Activated CD4-positive, alpha-beta T cell treated with anti-CD3 and anti-CD28 coated beads for 1 hour (primary cell): ENCODE measurements at places on chromosomes 5 and 9.

DNA sequence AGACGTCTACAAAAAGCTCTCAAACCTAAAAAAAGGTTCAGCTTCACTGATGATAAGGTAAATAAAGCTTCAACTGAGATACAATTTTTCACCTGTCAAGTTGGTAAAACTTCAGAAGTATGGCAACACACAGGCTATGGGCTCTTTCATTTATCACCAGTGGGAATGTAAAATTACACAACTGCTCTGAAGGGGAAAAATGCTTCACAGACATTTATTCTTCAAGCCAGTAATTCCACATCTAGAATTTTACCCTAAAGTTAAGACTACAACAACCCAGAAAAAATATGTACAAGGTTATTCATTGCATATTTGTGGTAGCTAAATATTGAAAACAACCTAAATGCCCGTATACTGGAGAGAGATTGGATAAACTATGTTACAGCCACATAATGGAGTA, 48.1 kb upstream of the NREP start:
- DNase-seq: no peak

DNA sequence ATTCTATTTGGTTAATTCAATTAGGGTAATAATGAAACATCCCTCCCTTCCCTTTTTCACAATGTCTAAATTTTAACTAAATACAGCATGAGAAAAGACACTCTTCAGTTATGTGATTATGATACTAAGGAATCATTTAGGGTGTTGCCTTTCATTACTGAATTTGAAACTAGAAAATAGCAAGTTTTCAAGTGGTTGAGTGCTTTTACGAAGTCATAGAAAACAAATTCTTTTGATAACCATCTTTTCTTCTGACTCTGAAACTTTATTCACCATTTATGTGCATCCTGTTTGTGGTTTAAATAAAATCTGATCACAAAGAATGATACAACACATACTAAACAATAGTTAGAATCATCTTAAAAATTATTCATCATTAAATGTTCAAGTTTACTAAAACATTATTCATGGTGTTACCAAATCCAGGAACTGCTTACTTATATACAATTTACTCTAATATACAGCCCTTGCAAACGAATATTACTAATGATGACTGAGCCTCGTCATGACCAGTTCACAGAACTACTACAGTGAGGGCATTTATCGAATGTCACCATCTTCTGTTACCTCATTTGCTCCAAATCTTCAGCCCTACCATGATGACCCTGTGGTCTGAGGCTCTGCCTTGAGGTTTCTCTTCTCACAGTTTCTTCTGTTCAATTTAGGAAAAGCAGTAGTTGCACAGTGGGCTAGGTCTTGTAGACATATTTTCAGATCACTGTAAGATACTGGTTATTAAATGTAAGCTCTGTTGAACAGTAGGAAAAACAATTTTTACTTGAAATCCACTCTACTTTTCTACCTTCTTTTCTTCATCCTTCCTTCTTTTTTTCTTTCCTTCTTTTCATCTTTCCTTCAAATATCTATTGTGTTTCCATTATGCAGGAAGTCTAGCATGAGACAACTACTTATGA, 18.3 kb upstream of the IL9 start:
- no peak for DNase-seq

DNA sequence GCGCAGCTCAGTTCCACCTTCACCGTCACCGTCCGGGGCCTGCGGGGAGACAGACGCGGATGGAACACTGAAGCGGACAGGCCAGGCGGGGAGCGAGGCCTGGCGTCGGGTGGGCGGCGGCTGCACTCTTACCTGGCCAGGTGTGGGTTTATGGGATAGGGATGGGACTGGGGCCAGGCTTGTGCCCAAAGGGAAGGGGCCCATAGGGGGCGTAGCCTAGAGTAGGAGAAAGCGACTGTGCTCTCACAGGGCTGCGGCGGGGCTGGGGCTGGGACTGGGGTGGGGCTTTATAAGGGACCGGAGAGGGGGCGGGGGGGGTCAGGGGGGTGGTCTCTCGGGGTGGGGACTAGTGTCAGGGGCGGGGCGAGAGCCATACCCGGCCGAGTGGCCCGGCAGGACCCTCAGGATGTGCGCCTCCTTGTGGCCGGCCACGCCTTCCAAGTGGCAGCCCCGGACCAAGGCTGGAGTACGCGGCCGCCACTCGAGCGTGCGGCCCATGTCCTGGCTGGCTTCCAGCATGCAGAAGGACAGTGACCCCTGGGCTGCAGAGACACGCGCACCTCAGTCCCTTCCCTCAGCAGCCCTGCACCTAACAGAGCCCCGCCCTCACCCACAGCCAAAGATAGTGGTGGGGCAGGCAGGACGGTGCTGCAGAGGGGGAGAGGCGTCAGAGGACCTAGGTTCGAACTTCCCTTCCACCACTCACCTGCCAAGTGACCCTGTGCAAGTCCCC, 22.8 kb downstream of the FPGS start:
- no peak for DNase-seq

GRCh38 chr5:123116058-123116457, 27.0 kb downstream of the PRDM6 start:
- no peak for DNase-seq

DNA sequence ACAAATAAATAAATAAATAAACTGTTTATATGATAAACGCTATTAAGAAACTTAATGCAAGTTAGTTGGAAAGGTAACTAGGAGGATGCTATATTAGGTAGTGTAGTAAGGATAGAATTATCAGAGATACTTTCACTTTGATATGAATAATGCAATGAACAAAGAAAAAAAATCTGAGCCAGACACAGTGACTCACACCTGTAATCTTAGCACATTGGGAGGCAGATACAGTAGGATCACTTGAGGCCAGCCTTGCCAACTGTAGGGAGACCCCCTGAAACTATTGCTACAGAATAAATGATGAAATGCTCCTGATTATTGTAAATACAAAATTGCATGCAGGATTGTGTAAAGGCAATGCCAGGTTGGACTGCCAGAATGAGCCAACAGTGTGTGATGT, 109.2 kb downstream of the ANXA2R start:
- no peak for DNase-seq

DNA sequence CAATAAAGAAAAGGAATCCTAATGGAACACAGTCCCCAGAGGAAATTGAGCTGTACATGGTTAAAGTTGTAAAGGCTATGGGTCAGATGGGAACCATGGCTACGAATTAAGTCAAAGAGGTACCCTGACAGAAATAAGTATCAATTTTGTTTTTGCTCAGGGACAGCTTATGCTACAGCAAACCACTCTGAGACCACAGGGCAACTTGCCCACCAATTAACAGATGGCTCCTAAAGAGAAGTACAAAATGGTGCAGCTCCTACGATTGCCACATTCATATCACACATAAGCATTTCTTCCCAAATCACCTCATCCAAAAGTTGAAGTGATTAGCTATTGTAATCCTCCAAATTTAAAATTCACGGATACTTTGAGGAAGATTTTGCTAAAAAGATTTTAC, 83.0 kb downstream of the ELAVL2 start:
- DNase-seq: no peak

GRCh38 chr5:94316916-94317838, 301.2 kb downstream of the KIAA0825 start:
- no peak for DNase-seq

- DNase-seq: no peak
Observed at GRCh38 chr5:136043551-136043950, 14.8 kb downstream of the TGFBI start.

DNA sequence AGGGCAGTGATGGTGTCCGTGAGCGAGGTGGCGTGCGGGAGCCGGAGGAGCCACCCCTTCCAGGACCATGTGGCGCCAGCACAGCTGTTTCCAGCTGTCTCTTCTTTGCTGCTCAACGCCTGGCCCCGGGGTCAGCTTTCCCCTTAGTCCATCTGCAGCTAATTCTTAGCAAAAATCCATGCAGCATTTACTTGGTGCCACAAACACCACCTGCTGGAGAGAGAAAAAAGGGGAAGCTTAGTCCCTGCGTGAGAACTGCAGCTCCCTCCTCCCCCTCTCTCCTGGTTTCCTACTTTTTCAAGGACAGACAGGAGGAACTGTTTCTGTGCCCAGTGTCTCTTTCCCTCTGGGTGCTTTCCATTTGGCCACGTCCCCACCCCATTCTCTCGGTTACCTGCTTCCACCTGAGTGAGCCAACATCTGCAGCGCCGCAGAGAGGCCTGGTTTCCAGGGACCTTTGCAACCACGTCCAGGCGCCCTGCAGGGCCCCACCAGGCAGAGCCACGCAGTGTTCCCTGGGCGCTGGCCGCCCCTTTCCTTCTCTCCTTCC, 3.4 kb downstream of the SLC6A19 start:
- DNase-seq: no peak

GRCh38 chr9:128703616-128704355, 1.5 kb downstream of the PKN3 start:
- DNase-seq: no peak

DNA sequence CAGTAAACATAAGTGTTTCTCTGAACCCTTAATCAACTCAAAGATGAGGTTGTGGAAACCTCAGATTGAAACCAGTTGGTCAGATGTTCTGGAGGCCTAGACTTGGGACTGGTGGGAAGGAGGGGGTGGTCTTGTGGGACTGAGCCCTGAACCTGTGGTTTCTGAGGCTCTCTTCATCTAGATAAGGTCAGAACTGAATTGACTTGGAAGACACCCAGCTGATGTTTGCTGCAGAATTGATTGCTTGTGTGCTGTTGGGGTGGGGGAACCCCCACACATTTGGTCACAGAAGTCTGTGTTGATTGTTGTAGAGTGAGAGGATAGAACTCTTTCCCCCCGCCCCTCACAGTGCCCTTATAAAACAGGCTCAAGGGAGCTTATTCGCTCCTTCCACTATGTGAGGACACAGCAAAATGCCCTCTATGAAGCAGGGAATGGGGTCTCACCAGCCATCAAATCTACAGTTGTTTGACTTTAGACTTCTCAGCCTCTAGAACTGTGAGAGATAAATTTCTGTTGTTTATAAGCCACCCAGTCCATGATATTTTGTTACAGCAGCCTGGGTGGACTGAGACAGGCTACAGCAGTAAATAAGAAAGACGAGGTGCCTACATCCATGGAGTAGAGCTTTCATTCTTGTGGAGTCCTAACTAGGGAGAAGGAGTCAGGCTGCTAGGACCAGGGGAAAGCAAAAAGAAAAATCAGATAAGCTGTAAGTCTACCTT, 25.7 kb upstream of the UGCG start:
- DNase-seq: no peak

DNA sequence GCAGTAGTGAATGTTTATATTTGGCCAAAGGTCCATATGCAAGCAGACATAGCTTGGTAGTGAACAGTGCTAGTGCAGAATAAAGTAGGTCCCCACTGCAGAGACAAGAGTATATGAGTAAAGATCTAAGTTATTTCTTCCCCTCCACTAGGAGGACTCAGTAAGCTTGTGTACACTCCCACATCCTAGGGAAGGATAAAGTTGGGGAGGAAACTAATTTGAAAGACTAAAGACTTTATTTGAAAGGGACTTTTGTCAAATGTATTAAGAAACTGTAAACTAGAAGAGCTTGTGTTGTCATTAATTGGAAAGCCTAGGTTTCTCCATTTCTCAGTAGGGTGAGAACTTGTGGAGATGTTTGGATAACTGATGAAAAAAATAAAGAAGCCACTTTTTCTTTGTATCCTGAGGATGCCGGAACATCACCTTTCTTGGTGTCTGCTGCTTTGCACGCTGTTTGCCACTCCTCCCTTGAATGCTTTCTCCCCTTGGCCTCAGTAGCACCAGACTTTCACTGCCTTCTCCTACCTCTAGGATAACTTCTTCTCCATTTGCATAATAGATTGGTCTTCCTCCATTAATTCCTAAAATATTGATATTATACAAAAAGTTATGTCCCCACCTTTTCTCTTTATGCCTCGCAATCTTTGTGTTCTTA, 329.0 kb downstream of the PARP8 start:
- no peak for DNase-seq

DNA sequence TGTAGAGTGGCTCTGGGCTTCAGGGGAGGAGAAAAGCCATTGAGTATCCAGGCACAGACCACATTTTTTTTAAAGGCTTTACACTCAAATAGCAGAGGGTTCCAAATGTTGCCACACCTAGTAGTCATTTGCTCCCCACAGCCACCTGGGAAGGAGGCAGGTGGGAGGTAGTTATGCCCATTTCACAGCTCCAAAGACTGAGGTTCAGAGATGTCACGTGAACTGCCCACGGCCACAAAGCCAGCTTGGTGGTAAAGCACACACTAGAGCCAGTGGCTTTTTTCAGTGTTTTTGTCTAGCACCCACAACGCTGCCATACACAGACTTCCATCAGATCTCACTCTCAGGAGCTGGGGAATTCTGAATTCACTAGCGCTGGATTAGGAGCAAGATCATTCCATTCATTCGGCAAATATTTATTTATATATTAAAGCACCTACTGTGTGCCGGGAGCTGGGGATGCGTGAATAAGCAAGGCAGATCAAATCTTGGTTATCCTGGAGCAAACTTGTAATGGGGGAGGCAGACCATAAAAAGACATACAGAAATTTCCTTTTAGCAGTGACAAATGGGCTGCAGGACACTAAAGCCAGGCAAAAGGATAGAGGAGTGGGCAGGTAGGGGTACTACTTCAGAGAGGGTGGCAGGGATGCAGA, 7.4 kb downstream of the WHRN start:
- no peak for DNase-seq

- DNase-seq: no peak
Observed at GRCh38 chr9:36833954-36834353, 200.1 kb downstream of the PAX5 start.

GRCh38 chr9:33012328-33013069, 11.1 kb upstream of the APTX start:
- DNase-seq: no peak
